ENCODE measurements at places on chromosomes 12 and 14.

- DNase-seq = no peak
Measured at GRCh38 chr12:22353615-22354325, 19.3 kb upstream of the ST8SIA1 start.

- no peak for DNase-seq
Measured at GRCh38 chr14:94312481-94313246, 10.5 kb downstream of the SERPINA6 start.

GRCh38 chr12:3277306-3277943 is 200.2 kb downstream of the TSPAN9 start:
- DNase-seq = no peak

GRCh38 chr12:89695100-89695499 is 13.5 kb downstream of the ATP2B1 start:
- no peak for DNase-seq

DNA sequence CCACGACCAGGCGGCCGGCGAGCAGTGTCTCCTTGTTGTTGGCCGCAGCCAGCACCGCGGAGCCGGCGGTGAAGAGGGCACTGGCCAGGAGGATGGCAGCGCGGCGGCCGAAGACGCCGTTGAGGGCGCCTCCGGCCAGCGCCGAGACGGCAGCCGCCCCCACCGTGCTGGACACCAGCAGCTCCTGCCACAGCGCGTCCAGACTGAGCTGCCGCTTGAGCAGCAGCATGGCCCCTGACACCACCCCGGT is 691 bp downstream of the SLC2A13 start:
- peak; percentile 65 for DNase-seq

DNA sequence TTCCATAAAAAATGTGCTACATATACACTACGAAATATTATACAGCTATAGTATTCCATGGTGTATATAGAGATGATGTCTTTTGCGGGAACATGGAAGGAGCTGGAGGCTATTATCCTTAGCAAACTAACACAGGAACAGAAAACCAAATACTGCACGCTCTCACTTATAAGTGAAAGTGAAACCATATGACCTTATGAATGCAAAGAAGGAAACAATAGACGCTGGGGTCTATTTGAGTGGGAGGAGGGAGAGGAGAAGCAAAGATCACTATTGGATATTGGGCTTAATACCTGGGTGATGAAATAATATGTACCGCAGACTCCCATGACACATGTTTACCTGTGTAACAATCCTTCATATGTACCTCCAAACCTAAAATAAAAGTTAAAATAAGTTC is 142.8 kb downstream of the LRFN5 start:
- no peak for DNase-seq

Data from head of caudate nucleus (tissue), 42 donors.